CD4-positive, alpha-beta T cell treated with Interleukin-21 for 1 hour (primary cell): ENCODE measurements at places on chromosomes 6 and 20.

GRCh38 chr20:41616228-41616627 is 1.9 kb downstream of the CHD6 start:
- no peak for DNase-seq

DNA sequence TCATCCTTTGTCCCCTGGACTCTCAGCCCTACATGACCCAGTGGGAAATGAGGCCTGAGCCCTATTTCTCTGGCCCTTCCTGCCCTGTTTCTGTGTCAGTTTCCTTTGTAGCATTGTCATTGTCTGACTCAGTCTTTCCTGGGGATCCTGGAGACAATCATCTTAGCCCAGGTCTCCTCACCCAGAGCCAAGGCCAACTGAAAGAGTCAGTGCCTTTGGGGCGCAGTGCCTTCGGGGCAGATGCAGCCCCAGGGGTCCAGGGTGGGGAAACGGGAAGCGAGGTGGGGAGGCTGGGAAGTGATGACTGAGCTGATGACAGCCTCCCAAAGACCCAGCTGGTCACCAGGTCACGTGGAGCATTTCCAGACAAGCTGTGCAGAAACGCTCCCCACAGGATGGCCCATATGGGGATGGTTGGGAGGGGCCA is 93.3 kb upstream of the SULF2 start:
- no peak for DNase-seq

GRCh38 chr6:112595841-112596240 is 248.7 kb downstream of the RFPL4B start:
- DNase-seq: no peak

DNA sequence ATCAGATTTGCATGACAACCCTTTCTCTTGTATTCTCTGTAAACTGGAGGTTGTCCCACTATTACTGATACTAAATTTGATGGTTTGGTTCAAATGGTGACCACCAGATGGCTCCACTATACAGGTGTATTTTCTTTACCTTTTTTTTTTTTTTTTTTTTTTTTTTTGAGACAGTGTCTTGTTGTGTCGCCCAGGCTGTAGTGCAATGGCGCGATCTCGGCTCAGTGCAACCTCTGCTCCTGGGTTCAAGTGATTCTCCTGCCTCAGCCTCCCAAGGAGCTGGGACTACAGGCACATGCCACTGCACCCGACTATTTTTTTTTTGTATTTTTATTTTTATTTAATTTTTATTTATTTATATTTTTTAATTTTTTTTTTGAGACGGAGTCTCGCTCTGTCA is 6.6 kb upstream of the WTAP start:
- DNase-seq: peak; percentile 80

GRCh38 chr20:54649511-54649962 is 174.1 kb downstream of the DOK5 start:
- DNase-seq: peak; percentile 44

GRCh38 chr6:144077871-144078270 is 17.5 kb downstream of the SF3B5 start:
- no peak for DNase-seq

GRCh38 chr20:31698803-31699718 is 23.6 kb downstream of the BCL2L1 start:
- DNase-seq: no peak
